Activated T-cell treated with anti-CD3 and anti-CD28 coated beads for 1 hour (primary cell): ENCODE measurements at places on chromosomes 6 and 20.

DNA sequence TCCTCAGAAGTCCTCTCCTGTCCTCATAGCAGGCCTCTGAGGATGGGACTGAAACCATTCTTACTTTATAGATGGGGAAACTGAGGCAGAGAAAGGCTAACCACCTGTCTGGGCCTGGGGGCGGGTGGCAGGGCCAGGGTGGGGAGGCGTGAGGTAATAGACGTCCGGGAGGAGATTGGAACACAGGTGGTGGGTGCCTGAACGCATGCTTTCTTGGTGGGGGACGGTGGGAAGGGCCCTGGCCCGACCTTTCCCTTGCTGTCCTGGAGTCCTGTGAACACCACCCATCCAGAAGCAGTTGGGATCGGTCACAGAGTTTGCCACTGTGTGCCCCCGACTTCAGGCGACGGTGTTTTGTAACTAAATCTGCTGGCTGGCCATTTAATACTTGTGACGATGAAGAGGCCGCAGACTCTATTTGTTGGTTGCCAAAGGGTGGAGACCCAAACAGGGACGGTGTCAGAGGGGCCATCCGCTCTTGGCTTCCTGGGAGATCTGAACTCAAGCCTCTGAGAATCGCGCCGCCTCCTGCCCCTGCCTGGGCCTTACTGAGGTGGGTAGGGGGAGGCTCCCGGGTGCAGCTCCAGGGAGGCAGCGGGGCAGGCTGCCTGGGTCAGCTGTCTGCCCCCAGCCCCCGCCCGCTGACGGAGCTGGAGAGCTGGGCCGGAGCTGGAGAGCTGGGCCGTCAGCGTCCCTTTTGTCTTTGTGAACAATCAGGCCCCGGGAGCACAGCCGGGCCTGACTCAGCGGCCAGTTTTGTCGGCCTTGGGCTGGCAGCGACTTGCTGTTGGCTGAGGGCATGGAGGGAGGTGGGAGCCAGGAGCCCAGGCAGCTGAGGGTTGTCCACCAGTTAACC lies 4.1 kb downstream of the RBM38 start:
- DNase-seq = no peak

GRCh38 chr6:27605401-27606342 lies 132.8 kb upstream of the ZNF184 start:
- no peak for DNase-seq

- no peak for DNase-seq
Observed at GRCh38 chr6:34742094-34742493, 15.2 kb upstream of the SNRPC start.

GRCh38 chr6:41064841-41065240 lies 7.3 kb downstream of the OARD1 start:
- no peak for DNase-seq

GRCh38 chr6:22706651-22707050 lies 137.3 kb downstream of the HDGFL1 start:
- no peak for DNase-seq

DNA sequence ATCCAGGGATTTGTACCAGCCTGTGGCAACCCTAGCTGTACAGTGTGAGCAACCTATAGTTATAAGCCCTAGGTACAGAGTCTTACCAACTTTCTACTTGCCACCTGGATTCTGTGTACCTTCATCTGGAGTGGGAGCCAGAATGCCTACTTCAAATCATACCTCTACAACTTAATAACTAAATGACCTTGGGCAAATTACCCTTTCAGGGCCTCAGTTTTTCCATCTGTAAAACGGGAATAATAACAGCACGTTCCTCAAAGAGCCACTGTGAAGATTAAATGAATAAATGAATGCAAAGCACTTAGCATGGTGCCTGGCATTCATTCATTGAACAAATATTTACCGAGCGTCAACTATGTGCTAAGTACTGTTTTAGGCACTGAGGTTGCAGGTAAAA lies 50.7 kb upstream of the FAM210B start:
- no peak for DNase-seq

- no peak for DNase-seq
Observed at GRCh38 chr6:111657146-111657545, 51.5 kb upstream of the TRAF3IP2 start.

- no peak for DNase-seq
Observed at GRCh38 chr6:85425997-85426396, 23.9 kb upstream of the NT5E start.

GRCh38 chr6:24195836-24196597 lies 70.0 kb downstream of the NRSN1 start:
- DNase-seq = no peak

DNA sequence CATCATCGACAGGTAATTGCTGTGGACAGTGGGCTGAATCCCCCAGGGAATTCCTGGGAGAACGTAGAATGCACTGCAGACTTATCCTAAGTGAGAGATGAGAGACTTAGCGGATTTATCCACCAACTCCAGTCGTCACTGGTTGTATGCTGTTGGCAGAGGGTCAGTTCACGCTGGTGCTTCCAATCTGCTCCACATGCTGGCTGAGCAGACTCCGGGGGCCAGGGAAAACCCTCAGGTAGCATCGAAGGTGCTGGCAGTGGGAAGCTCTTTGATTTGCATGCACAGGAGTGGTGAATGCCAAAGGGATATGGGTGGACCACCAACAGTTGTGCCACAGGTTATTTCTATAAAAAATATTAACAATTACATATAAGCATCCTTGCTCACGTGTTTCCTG lies 20.2 kb downstream of the TTLL9 start:
- DNase-seq = no peak

GRCh38 chr6:140879946-140880345 lies 1252.8 kb upstream of the GJE1 start:
- DNase-seq = no peak

- no peak for DNase-seq
Observed at GRCh38 chr20:49601153-49601924, 33.4 kb upstream of the PTGIS start.

GRCh38 chr6:54935739-54936138 lies 89.2 kb downstream of the FAM83B start:
- no peak for DNase-seq

GRCh38 chr6:14210663-14211561 lies 93.3 kb downstream of the CD83 start:
- peak; percentile 77 for DNase-seq

DNA sequence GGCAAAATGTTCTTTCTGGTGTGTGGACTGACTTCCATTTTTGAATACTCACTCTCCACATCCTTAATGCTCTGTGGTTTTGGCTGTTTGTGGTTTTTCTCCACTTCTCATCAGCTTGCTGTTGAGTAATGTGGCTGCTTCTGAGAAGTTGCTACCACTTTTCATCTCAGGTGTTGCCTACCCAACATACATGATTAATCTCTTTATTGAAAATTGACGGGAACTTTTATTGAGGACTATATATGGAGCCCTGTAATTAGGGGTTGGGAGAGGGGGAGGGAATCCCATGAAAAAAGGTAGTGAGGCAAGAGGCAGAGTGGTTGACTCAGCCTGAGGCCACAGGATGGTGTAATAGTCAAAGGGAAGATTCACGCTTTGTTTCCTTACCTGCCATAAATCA lies 17.6 kb downstream of the IL22RA2 start:
- no peak for DNase-seq

DNA sequence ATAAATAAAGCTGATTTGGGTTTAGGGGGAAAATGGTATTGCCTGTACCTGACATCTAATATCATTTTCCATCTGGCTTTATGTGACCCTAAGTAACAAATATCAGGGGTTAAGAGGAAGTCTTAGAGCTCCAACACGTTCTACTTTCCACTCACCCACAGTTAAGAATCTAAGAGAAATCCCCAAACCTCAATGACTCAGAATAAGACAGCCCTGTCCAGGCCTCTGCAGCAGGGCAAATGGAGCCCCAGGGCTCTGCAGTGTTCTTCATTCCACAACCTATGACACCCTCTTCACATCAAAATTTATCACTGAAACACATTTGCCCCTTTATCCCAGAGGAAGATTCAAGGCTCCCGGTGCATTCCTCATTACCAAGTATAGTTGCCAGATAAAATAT lies 20.3 kb upstream of the TENT5A start:
- DNase-seq = no peak

- no peak for DNase-seq
Observed at GRCh38 chr20:56442389-56443365, 25.8 kb upstream of the RTF2 start.

- no peak for DNase-seq
Observed at GRCh38 chr6:119132261-119132981, 54.0 kb upstream of the FAM184A start.

- no peak for DNase-seq
Observed at GRCh38 chr20:47927944-47928343, 142.7 kb upstream of the SULF2 start.

- peak; percentile 59 for DNase-seq
Observed at GRCh38 chr20:63957004-63957689, 931 bp upstream of the UCKL1 start.

- DNase-seq = peak; percentile 12
Observed at GRCh38 chr6:53647462-53648094, 18.0 kb downstream of the KLHL31 start.

- DNase-seq = no peak
Observed at GRCh38 chr6:116266803-116267202, 12.9 kb downstream of the TSPYL1 start.

GRCh38 chr6:156413154-156413553 lies 364.0 kb upstream of the ARID1B start:
- DNase-seq = no peak

DNA sequence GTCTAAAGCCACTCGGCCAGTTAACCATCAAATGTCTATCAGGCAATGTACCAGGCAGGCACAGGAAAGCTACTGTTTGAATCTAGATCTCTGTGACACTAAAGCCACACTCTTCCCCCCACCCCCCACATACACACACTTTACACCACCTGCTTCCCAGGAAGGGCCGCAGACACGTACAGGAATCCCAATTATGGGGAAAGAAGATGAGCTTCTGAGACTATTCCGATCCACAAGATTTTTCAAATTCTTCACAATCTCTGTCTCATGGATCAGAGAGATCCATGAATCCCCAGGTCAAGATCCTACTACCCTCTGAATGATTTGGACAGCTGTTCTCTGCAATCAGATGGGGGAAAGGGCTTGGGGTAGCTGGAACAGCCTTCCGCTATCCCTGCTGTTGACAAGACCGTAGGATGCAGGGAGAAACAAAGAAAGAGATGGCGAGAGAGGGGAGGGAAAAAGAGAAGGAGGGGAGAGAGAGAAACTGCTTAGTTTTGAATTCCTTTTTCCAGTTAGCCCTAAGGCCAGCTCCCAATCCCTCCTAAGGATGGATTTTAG lies 25.4 kb upstream of the RIMS4 start:
- DNase-seq = no peak

DNA sequence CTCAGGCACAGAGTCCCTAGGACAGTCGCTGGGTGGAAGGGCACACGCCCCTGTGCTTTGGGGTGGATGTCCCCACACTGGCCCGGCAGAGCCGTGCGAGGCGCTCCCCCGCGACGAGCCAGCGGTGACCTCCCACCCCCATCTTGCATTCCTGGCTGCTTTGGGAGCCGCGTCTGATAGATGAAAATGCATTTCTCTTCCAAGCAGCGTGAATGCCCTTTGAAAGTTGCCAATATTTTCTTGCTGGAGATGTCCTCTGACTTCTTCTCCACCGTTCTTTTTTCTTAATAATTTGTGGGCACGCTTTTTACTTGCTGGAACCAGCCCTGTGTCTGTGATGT lies 29.9 kb downstream of the COL20A1 start:
- no peak for DNase-seq

GRCh38 chr6:158808442-158808833 lies 10.7 kb downstream of the EZR start:
- DNase-seq = no peak

- DNase-seq = no peak
Observed at GRCh38 chr6:105774247-105774646, 311.9 kb upstream of the PRDM1 start.

DNA sequence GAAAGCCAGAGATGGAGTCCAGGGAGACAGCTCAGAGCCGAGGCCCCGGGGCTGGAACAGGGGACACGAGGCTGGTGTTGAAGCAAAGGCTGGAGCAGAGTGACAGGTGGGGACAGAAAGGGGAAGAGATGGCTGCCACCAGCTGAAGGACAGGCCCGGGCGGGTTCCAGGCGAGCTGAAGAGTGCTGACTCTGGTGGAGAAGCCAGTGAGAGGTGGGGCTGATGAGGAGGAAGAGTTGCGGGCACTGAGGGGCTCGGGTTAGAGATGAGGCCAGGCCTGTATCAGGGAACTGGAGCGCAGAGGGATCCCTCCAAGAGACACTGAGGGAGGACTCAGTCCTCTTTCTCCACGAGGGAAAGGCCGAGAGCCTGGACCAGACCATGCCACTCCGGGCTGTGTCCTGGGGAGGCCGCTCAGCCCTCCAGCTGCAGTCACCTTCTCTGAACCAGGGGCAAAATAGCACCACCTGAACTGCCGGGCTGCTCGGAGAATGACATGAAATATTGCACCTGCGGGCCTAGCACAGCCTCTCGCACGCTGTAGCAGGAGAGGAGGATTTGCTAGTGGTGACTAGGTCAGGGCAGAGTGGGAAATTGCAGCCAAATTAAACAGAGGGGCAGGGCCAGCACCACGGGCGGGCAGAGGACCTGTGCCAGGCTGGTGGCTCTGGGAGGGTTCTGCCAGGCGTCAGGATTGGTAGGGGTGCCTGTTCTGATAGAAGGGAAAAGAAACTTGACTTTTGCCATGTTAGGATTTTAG lies 175.9 kb downstream of the ZDHHC14 start:
- DNase-seq = no peak

DNA sequence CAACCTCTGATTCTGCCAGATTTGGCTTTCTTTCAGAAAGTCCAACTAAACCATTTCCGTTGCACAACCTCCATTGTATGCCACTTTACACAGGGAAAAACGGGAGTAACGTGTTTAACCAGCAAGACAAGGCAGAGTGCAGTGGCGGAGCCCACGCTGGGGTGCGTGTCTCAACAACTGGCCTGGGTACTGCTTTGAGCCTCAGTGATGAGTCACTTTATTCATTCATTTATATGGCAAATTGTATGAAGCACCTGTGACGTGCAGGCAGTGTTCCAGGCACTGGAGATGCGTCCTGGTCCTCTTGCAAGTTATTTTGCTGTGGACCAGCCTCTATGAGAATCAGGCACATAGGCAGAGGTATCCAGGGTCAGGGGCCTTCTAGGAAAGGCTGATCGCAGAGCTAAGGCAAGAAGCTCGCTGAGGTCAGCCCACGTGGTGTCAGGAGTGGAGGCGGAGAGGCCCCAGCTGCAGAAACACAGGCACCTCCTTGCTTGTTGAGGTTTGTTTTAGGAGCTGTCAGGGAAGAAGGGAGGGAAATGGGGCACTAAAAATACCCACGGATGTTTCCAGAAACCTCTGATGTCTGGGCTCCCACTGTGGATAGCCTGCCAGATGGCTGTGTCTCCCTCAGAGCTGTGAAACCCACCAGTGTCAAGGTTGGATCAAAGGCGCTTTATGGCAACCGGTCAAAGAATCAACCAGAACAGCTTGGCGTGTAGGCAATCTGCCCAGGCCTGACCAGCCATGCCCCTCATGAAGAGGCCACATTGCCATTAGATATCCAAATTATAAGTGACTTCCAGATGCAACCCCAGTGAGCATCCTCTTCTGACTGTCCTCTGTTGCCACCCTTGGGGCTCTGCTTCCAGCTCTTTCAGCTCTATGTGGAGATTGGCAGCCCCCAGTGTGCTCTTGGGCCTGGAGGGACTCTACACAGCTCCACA lies 157.2 kb downstream of the CD83 start:
- no peak for DNase-seq
